ENCODE measurements at places on chromosomes 1 and 21. TPM values are rescaled to one million over a fixed set of nuclear protein-coding genes. Genes with fewer than 3 reads are reported as not detected.
A peak's percentile ranks its signal among the peaks of the same experiment; 100 is the strongest.

DNA sequence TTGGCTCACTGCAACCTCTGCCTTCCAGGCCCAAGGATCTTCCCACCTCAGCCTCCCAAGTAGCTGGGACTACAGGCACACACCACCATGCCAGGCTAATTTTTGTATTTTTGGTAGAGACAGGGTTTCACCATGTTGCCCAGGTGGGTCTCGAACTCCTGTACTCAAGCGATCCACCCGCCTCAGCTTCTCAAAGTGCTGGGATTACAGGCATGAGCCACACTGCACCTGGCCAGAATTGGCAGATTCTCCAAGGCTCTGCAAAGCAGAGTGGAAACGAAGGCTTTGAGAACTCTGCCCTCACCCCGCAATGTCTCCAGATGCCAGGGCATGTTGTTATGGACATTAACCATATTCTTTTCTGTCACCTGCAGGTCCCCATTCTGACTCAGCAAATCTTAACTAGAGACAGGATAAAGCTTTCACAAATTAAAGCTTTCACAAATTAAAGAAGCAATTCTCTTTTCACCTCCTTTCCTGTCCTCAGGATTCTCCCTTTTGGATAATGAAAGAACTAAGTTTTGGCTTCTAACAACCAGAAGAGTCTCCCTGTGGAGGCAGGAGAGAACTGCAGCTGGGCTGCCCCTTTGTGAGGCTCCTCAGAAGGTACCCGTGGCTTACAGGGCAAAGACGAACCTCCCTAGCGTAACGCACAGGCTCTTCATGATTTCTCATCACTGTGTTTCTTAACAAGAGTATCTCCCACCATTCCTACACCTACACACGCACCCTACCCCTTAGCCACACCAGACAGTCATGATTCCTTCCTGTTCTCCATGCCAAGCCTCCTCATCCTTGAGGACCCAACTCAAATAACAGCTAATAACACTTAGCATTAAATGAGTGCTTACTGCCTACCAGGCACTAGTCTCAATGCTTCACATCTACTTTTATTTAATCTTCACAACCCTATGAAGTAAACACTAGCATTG lies 29.8 kb downstream of the GPA33 start:
- no peak for DNase-seq

The MCOLN3 gene
- 0.97 TPM for total RNA-seq

GRCh38 chr1:20493309-20493708 lies 7.3 kb upstream of the CAMK2N1 start:
- DNase-seq = no peak

The NBPF6 gene
- not detected for total RNA-seq

DNA sequence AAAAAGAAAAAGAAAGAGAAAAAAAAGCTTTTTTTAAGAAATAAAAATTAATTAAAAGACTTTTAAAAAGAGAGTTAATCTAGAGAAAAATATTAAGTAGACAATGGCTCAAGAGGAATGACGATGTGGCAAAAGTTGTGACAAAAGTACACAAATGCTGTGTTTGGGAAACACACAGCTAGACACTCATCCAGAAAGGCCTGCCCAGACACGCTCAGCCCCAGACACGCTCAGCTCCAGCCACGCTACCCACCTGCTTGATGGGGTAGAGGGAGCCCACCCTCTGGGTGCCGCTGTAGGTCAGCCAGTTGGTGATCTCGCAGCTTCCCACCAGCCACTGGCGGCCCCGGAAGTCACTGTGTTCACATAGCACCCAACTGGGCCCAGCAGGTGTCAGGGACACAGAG lies 10.2 kb downstream of the CD52 start:
- DNase-seq = no peak

- DNase-seq = no peak
These were observed 2.1 kb downstream of the CD55 start for GRCh38 chr1:207323425-207324225.

The PRELP gene
- total RNA-seq = under 0.01 TPM

DNA sequence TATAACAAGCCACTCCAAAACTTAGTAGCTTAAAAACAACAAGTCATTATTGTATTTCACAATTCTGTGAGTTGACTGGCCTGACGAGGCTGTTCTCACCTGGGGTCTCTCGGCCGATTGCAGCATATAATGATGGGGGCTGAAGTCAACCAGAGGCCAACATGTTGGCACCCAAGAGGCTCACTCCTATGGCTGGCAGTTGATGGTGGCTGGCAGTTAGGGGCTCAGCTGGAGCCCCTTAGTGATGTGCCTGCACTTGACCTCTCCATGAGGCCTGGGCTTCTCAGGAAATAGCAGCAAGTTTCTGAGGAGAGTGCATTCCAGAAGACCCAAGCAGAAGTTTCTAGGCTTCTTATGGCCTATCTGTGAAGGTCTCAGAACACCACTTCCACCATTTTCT lies 459.4 kb downstream of the NPHP4 start:
- no peak for DNase-seq

The KCNA3 gene
- total RNA-seq = under 0.01 TPM

DNA sequence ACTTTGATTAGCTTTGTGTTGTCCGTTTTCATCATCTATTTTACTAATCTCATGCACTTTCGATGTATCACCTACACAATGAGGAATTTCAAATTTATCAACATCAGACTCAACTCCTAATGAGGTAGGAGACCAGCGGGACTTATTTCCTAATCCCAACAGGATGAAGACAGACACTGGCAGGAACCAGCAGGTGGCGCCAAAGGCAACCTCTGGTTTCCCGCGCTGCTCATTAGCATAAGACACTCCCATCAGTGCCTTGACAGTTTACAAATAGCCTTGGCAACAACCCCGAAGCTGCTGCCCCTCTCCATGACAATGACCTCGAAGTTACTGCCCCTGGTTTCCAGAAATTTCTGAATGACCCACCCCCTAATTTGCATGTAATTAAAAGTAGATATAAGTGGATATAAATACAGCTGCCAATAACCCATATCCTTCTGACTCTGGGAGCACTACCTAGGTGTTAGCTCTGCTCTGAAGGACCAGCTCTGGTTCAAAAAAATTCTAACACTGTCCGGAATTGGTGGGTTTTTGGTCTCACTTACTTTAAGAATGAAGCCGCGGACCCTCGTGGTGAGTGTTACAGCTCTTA lies 974.8 kb downstream of the ADGRL2 start:
- DNase-seq = peak; percentile 4

The UTS2 gene
- not detected for total RNA-seq

GRCh38 chr1:22323141-22323845 lies 128.4 kb upstream of the ZBTB40 start:
- DNase-seq = no peak

- no peak for DNase-seq
These were observed 4.8 kb downstream of the OVGP1 start for GRCh38 chr1:111422546-111423391.

The GPX7 gene
- total RNA-seq = 52.8 TPM

GRCh38 chr1:43177691-43178090 lies 5.6 kb downstream of the CFAP57 start:
- DNase-seq = no peak

GRCh38 chr1:34057347-34058130 lies 107.5 kb downstream of the CSMD2 start:
- DNase-seq = no peak

The RAB13 gene
- total RNA-seq = 36.7 TPM

DNA sequence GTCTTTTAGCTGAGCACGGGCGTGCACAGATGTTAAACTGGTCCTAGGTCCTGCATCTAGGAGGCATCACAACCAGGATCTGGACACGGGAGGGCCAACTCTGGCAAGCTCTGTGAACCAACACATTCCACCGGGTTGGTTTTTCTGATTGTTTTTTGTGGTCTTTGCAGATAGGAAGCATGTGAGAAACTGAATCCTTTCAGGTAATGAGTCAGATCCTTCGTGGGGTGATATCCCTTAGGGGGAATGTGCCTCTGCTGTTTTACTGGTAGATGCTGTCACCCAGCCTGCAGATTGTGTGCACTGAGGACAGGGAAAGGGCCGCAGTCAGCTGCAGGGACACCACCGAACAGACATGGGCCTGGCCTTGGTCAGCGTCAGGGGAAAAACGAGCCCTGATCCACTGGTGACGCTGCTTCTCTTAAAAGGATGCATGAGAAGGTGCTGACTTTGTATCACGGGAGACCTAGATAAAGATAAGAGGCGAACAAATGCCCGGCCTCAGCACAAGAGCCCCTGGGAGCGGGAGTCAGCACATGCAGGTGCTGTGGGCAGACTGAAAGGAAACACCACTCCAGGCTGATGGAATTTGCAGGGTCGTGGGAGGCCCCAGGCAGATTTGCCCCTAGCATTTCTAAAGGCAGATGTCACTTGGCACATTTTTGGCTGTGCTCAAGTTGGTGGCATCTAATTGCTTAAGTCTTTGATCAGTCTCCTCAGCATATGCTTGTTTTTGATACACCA lies 51.1 kb downstream of the DOP1B start:
- DNase-seq = peak; percentile 7

The TCEANC2 gene
- total RNA-seq = 1.9 TPM

The SERPINC1 gene
- not detected for total RNA-seq

DNA sequence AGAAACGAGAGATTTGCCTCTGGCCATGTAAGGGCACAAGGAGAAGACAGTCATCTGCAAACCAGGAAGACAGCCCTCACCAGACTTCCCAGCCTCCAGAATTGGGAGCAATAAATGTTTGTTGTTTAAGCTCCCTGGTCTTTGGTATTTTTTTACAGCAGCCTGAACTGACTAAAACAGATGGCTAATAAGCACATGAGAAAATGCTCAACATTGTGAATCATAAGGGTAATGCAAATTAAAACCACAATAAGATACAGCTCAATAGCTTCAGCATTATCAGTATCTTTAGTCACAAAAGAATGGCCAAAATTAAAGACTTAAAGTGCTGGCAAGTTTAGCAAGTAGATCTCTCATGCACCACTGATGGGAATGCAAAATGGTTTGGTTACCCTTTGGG lies 11.7 kb downstream of the UBE2G2 start:
- peak; percentile 53 for DNase-seq
